Hematopoietic multipotent progenitor cell treated with erythropoietin and hydrocortisone succinate and interleukin-3 and kit ligand, for 8 days (in vitro differentiated cells): ENCODE measurements at places on chromosomes 3 and 15.
A peak's percentile ranks its signal among the peaks of the same experiment; 100 is the strongest.

- no peak for DNase-seq
These were observed 142.6 kb downstream of the BBX start for GRCh38 chr3:107665351-107665750.

DNA sequence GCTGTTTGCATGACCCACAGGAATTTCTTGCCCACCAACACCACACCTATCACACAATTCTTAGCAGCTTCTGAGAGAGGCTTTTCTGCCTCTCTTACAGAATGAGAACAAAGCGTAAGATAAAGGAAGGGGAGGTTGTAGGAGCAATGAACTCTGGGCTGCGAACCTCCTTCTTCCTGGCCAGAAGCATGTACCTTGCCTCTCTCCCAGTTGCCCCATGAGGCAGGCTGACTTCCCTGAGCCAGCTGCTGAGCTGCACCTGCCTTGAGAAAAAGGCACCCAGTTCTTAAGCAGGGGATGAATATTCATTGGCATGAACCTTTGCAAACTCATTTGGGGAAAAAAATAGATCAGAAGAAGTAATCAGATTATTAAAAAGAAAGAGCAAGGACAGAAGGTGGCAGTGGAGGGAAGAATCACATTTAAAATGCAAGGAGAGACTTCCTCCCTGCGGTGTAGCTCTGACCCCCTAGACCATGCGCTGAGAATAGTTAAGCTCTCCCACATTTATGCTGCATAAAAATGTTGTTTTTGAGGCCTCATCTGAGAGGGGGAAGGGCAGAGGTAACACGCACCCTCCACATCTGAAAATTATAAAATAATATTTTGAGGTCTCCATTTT lies 304.8 kb downstream of the EPHB1 start:
- no peak for DNase-seq

DNA sequence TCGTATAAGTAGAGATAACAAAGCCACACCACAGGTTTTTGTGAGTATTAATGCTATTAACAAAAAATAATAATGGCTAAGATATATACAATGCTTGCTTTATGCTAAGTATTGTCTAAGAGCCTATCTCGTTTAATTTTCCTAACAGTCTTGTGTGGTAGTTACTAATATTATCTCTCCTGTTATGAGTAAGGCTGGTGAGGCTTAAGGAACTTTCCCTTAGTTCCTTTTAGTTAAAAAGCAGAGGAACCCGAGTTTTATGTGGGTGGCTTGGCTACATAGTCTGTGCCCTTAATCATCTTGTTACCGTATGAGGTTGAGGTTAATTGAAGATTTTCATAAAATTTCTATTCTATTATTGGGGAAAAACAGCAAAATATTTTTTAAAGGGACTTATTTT lies 218.4 kb downstream of the SOX2 start:
- DNase-seq = no peak

DNA sequence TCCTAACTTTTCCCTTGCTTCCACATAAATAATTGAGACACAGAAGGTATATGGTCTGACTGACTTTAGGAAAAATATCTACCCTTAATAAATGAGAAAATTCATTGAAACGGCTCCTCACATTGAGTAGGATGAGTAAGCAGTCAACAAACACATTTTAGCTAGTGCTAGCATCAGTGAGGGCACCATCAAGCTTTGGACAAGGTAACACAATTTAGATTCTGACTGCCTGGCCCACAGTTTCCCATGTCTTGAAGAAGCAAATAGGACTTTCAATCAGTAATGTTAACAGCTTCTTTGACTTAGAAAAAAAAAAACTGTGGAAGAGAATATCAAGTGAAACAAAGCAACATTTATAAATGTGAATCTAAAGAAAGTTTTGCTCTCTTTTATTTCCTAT lies 70.1 kb upstream of the MBNL1 start:
- DNase-seq = peak; percentile 53

DNA sequence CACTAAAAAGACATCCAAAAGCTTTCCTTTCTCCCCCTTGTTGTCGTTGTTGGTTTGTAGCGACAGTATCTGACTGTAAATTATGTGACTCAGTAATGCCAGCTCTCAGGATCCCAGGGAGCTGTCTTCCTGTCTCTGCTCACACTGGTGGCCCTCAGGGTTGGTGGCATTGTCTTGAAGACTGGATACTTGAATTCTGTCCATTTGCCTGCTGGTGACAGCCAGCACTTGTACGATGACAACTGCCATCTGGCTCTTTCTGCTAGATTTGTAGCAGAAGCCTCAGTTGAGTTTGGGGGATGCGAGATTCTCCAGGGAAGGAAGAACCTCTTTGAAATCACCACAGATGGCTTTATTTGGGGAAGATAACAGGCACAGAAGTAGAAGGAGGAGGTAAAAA lies 120.8 kb downstream of the ARPP21 start:
- no peak for DNase-seq

DNA sequence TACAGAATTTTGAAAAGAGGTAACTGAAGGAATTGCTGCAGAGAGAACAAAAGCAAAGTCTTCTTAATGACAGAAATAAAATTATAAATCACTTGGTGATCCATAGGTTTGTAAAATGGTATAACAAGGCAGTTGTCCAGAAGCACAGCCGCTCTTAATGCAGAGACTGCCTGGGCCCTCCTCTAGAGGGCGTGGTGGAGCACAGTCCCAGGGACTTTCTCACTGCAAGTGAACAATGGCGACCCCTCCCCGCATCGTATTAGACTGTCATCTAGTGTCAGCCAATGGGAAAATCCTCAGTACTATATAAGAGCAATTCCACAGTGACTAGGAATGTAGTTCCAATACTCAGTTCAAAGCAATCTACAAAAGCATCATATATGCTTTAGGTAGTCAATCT lies 26.4 kb upstream of the ZBED2 start:
- DNase-seq = peak; percentile 11

DNA sequence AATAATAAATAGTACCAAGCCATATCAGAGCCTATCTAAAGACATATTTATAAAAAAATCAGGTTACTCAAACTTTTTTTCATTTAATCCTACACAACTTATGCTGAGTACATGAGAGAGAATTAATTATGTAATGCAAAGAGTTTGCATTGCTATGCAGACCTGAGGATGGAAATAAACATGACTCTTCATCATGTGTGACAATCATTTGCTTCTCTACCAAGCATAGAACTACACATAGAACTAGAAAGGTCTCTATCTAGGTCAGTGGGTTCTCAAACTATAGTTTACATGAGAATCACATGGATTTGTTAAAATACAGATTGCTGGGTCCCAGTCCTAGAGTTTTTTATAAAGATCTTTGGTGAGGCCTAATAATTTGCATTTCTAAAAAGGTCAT lies 86.8 kb downstream of the GBE1 start:
- DNase-seq = no peak

DNA sequence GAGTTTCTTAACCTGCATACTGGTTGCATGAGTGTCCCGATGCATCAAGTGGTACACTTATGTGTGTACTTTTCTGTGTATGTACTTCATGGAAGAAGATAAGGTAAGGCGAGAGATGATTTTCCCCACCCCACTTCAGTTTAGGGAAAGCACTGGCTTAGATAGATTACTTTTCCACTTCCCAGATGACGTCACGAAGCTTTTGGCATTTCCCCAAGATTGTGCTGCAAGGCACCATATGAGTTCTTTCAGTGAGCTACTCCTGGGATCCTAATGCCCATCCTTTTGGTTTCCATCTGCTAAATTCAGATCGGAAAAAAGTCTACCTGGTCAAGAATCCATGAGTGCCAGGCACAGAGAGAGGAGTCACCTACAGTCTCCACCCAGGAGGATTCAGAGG lies 4.5 kb downstream of the IL17RB start:
- DNase-seq = no peak

GRCh38 chr3:123376451-123377242 lies 72.2 kb downstream of the ADCY5 start:
- no peak for DNase-seq

GRCh38 chr15:53477981-53478766 lies 281.3 kb downstream of the WDR72 start:
- no peak for DNase-seq

DNA sequence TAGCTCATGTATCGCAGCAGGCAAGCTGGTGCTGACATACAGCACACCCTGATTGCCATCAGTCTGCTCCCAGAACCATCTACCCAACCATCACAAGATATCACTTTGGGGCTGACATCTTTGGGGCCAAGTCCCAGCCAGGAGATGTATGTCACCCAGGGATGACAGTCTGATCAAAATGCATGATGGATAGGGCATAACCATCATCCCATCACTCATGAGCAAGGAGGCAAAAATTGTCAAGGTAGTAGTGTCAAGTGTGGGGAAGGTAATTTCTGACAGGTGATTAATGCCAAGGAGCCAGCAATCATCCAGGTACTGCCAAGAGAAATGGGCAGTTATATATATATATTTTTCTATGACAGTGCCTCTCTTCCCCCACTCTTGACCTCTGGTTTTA lies 277.4 kb downstream of the WDR72 start:
- DNase-seq = no peak

DNA sequence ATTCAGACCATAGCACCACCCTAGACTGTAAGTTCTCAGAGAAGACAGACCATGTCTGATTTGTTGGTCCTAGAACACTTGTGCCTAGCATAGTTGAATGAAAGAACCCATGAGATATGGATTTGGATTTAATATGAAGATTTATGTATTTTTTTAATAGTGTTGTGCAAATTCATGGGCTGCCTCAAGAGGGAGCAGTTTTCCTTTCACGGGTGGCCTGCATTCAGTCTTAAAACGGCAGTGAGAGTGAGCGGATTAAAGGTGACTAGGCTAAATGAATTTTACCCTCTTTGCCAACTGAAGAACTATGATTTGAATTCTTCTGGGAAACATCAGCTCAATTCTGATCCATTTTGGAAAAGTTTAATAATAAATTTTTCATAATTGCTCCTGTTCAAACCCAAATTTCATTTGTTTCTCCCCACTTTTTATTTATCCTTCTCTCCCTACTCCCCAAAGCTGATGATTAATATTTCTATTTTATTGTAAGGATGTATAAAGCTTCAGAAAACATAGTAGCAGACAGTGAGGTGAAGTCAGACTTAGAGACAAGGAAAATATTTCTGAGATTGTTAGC lies 67.3 kb downstream of the MORC1 start:
- DNase-seq = peak; percentile 59

GRCh38 chr3:96915445-96915844 lies 101.1 kb downstream of the EPHA6 start:
- no peak for DNase-seq
